Breast epithelium (tissue), 4 donors: ENCODE measurements at places on chromosomes 6 and 20.
A peak's percentile ranks its signal among the peaks of the same experiment; 100 is the strongest.

DNA sequence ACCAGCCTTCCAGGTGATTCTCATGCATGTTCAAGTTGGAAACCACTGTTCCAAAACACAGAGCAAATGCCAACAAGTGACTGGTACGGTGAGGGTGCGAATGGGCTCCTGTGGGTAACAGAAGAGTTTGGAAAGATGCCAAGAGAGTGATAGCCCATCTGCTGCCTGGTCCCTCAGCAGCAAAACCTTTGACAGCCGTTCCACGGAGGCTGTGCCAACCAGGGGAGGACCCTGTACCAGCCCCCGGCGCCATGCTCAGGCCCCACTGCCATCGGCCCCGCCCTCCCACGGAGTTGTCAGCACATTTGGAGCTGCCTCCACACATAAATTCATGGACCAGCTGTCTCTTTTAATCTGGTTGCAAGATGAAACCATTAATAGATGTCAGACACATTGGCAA lies 4.4 kb upstream of the PTPRT start:
- H3K4me1 ChIP-seq, result no peaks in the 10 kb centered on the region
- no peaks in the 10 kb centered on the region for H3K36me3 ChIP-seq
- DNase-seq, result no peak
- H3K4me3 ChIP-seq, result no peak overlapping the region
- no peak overlapping the region for H3K27ac ChIP-seq

DNA sequence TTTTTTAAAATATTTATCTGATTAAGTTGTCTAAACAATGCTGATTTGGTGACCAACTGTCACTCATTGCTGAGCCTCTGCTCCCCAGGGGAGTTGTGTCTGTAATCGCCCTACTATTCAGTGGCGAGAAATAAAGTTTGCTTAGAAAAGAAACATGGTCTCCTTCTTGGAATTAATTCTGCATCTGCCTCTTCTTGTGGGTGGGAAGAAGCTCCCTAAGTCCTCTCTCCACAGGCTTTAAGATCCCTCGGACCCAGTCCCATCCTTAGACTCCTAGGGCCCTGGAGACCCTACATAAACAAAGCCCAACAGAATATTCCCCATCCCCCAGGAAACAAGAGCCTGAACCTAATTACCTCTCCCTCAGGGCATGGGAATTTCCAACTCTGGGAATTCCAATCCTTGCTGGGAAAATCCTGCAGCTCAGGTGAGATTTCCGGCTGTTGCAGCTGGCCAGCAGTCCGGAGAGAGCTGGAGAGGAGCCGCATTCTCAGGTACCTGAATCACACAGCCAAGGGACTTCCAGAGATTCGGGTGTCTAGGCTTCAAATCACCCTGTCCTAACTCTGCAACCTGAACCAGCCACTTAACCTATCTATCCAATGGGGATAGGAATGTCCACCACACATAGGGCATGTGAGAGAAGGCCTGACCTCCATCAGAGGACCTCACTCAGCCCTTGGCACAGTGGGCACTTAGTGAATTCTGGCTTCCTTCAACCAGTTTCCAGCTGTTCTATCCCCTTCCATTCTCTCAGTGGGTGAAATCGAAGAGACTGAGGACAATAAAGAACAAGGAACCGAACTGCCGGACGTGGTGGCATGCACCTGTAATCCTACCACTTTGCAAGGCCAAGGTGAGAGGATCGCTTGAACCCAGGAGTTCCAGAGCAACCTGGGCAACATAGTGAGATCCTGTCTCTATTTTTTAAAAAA lies 3.1 kb downstream of the TNF start:
- no peak for DNase-seq
- H3K4me3 ChIP-seq, result no peak overlapping the region
- H3K27me3 ChIP-seq, result no peaks in the 10 kb centered on the region
- no peaks in the 10 kb centered on the region for H3K4me1 ChIP-seq

DNA sequence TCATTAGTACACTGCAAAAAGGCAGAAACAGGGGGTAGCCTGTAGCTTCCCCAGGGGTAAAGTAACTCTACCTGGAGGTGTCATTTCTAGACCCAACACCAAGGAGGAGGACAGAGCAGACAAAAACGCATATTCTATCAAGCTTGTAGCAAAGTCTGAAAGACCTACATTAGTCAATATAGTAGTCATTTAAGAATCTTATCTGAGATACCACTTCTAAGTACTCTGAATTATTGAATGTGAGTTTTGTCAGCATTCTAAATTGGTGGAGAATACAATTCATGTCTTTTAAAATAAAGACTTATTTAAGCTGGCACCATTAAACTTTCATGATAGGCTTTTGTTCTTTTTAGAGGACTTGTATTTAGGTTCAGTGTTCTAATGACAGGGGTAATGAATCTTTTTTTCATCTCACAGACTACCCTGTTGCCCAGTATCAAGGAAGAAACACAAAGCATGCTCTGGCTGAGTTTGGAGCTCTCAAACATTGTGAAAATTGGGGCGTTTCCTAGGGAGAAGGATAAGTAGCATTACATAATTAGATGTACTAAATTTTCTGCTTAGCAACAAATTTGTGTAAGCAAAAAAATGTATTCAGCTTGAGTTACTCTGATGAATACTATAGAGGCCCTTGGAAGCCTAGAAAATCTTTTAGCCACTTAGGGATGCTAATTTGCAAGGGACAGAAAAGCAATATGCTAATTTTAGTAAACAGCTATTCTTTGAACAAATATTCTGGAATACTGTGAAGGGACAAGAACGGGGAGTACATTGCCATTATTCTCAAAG lies 255.4 kb upstream of the HSF2 start:
- no peak for DNase-seq
- no peaks in the 10 kb centered on the region for H3K36me3 ChIP-seq
- H3K27ac ChIP-seq, result no peak overlapping the region
- H3K4me1 ChIP-seq, result no peaks in the 10 kb centered on the region

DNA sequence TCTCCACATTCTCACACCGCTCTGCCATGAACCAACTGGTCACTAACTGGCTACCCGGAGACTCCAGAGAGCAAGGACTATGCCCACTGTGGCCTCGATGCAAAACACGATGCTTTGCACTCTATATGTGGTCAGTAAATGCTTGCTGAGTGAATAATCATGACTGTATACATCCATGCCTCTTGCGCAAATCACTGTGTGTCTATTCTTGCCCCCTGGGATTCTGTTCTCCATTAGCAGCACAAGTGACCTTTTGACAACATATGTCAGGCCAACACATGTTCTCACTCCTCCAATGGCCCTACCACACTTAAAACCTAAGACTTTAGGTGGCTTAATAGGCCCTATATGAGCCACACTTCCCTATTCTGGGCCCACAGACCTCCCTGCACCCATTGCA lies 16.9 kb downstream of the KIF16B start:
- no peaks in the 10 kb centered on the region for H3K4me1 ChIP-seq
- DNase-seq, result no peak
- H3K27me3 ChIP-seq, result no peaks in the 10 kb centered on the region
- no peak overlapping the region for H3K4me3 ChIP-seq
- no peaks in the 10 kb centered on the region for H3K36me3 ChIP-seq

DNA sequence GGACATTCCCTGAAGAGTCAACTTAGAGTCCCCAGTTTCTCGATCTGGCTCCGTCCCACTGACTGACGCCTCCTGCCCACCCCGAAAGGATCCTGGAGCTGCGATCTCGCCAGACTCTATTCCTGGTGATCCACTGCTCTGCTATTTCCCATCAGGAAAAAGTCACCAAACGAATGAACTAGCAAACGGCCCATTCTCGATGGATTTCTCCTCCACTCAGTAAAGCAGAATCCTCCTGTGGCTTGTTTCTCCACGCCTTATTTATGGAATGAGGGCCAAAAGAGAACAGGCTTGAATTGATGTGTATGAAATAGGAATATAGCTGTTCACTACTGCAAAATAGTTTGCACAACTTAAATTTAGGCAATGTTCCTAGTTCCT lies 5.4 kb downstream of the NKX2-4 start:
- H3K27me3 ChIP-seq, result peaks cover 37% of the 10 kb centered on the region
- H3K4me3 ChIP-seq, result no peak overlapping the region
- H3K36me3 ChIP-seq, result no peaks in the 10 kb centered on the region
- no peak for DNase-seq
- H3K27ac ChIP-seq, result no peak overlapping the region

DNA sequence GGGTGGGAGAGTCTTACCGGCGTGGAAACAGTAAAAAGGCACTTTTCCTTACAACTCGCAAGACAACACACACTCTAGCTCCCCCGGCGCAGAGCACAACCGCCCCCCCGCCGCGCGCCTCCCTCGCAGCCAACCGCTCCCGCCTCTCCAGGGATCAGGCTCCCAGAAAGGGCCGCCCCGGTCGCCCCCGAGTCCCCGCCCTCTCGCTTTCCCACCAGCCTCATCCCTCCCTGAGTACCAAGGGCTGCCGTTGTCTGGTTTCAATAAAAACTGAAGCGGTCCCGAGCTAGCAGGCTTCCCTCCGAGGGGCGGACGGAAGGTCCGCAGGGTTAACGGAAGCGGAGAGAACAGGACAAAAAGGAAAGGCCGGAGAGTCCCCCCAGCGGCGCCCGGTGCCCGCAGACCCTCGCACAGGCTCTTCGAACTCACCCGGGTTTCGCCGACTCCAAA lies 804 bp downstream of the ELOVL5 start:
- H3K27ac ChIP-seq, result peak overlapping the region; percentile 99
- peak overlapping the region; percentile 99 for H3K4me3 ChIP-seq
- peak; percentile 69 for DNase-seq
- H3K4me1 ChIP-seq, result no peaks in the 10 kb centered on the region
- H3K27me3 ChIP-seq, result no peaks in the 10 kb centered on the region

DNA sequence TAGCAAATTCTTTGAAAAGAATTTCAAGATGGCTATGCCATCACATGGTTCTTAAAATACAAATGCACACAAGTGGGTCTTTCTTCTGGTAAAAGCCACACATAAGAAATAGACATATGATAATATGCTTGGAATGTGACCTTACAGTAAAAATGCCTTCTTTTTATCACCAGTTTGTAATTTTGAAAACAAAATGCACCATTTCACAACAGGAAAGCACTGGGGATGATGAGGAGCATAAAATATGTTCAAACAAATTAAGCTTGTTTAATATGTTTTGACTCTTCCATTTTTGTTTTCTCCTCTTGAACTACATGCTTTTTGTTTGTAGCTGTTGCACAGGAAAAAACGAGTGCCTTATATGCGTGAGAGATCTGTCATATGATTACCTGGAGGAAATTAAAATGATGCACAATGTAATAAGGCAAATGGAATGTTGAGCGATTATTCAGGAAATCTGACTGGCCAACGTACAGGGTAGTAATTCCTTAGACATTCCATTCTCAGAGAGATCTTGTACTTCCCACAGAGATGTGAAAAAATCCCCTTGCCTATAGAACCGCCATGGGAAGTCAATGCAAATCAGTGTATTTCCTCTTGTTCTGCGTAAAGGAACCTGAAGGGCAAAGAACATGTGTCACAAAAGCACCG lies 911.6 kb downstream of the TFAP2A start:
- DNase-seq, result no peak
- no peaks in the 10 kb centered on the region for H3K4me1 ChIP-seq
- no peaks in the 10 kb centered on the region for H3K27me3 ChIP-seq
- no peaks in the 10 kb centered on the region for H3K36me3 ChIP-seq
- no peak overlapping the region for H3K27ac ChIP-seq

- no peak for DNase-seq
- no peaks in the 10 kb centered on the region for H3K36me3 ChIP-seq
- no peak overlapping the region for H3K27ac ChIP-seq
- H3K27me3 ChIP-seq, result no peaks in the 10 kb centered on the region
Observed at GRCh38 chr6:158660333-158660754, 10.5 kb downstream of the SYTL3 start.

DNA sequence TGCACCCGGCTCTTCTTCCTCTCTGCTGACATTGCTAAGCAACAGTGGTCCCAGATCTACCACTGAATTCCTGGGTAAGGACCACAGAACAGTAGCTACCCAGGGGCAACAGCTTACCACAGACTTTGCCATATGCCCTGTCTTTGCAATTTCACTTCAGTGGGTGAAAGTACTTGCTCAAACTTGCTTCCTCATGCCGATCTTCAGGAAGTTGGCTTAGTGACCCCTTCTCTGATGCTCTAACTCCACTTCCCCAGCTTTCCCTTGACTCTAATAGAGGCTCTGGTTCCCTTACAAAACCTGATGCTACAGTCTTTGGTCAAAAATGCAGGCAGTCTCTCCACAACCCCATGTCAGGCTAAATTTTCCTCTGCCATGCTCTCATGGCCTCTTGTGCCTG lies 3.3 kb upstream of the TAAR5 start:
- no peak overlapping the region for H3K27ac ChIP-seq
- no peak overlapping the region for H3K4me3 ChIP-seq
- H3K36me3 ChIP-seq, result no peaks in the 10 kb centered on the region
- H3K27me3 ChIP-seq, result no peaks in the 10 kb centered on the region
- DNase-seq, result no peak

GRCh38 chr20:23086056-23086566 lies at the start of gene CD93:
TSS of gene CD93 (minus strand) at chr20:23086324. CDS start at chr20:23086192, 132 bp downstream.
- no peaks in the 10 kb centered on the region for H3K27me3 ChIP-seq
- H3K27ac ChIP-seq, result peak within 1 kb of the TSS; percentile 65
- H3K36me3 ChIP-seq, result no peaks in the 10 kb centered on the region
- no peaks in the 10 kb centered on the region for H3K4me1 ChIP-seq

- no peak overlapping the region for H3K27ac ChIP-seq
- DNase-seq, result no peak
- no peak overlapping the region for H3K4me3 ChIP-seq
Observed at GRCh38 chr6:97630604-97631003, 347.6 kb upstream of the MMS22L start.

DNA sequence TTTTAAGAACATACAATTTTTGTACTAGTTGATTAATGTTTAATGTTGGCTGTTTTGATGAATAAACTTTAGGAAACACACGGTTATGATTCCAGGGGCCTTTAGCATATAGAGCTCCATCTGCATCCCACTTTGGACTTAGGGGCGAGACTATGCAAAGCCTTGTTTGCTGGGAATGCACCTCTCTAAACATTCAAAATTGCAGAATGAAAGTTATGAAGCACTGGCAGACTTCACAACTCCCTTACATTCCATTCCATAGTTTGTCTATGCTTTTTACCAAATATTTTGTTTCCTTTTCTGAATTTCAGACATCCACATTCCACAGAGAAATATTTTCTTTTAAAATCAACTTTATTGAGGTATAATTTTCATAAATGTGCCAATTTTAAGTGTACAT lies 10.3 kb upstream of the TCP11 start:
- H3K4me3 ChIP-seq, result no peak overlapping the region
- H3K27me3 ChIP-seq, result no peaks in the 10 kb centered on the region
- H3K27ac ChIP-seq, result no peak overlapping the region
- DNase-seq, result no peak
- no peaks in the 10 kb centered on the region for H3K36me3 ChIP-seq

GRCh38 chr20:57667924-57668782 lies 41.7 kb downstream of the PMEPA1 start:
- no peak for DNase-seq
- H3K36me3 ChIP-seq, result no peaks in the 10 kb centered on the region
- H3K4me1 ChIP-seq, result no peaks in the 10 kb centered on the region
- no peaks in the 10 kb centered on the region for H3K27me3 ChIP-seq

GRCh38 chr6:17884498-17885478 lies 102.6 kb downstream of the KIF13A start:
- H3K36me3 ChIP-seq, result no peaks in the 10 kb centered on the region
- DNase-seq, result no peak
- no peak overlapping the region for H3K4me3 ChIP-seq
- no peak overlapping the region for H3K27ac ChIP-seq
- H3K27me3 ChIP-seq, result no peaks in the 10 kb centered on the region
- no peaks in the 10 kb centered on the region for H3K4me1 ChIP-seq

GRCh38 chr20:51712501-51713212 lies 55.5 kb downstream of the ATP9A start:
- DNase-seq, result no peak
- H3K36me3 ChIP-seq, result no peaks in the 10 kb centered on the region
- no peaks in the 10 kb centered on the region for H3K27me3 ChIP-seq
- H3K27ac ChIP-seq, result no peak overlapping the region
- no peaks in the 10 kb centered on the region for H3K4me1 ChIP-seq
